Brain microvascular endothelial cell (primary cell): ENCODE measurements at places on chromosomes 3 and 15.

DNA sequence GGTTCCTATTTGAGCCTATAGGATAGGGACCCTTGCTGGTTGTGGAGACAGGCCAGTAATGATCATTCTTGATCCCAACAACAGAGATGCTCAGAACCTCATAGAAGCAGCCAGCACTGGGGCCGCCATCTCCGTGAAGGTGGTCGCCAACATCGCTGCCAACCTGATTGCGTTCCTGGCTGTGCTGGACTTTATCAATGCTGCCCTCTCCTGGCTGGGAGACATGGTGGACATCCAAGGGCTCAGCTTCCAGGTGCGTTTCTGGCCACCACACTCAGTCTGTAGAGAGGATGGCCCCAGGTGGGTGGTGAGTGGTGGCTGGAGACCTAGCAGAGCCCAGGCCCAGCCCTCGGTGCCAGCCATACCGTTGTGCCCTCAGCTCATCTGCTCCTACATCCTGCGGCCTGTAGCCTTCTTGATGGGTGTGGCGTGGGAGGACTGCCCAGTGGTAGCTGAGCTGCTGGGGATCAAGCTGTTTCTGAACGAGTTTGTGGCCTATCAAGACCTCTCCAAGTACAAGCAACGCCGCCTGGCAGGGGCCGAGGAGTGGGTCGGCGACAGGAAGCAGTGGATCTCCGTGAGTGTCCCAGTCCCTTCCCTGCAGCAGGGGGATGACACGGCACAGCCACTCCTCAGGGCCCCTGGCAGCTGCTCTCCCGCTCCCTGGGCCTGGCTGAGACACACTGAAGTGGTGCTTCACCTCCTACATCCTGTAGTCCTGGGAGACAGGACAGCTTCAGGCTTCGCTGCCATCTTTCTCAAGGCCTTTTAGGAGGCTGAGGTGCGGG is 46.5 kb upstream of the PDE8A start:
- no peak for DNase-seq

- no peak for DNase-seq
Measured at GRCh38 chr15:66042624-66043023, 173.3 kb downstream of the RAB11A start.

DNA sequence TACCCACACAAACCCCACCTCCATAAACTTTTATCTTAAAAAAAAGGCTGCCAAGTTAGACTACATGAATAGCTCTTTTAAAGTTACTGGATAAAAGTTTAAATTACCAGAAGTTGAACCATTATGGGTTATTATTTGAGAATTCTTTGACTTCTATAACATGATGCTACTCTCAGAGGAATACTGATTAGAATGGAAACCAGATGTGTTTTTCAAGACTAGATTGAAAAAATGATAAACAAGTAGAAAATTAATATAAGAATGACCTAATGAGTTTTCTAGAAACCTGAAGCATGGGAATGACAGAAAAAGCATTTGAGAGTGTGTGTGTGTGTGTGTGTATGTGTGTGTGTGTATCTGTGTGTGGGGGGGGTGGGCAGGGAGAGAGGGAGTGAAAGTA is 12.4 kb upstream of the FGF7 start:
- DNase-seq = no peak

- DNase-seq = no peak
Measured at GRCh38 chr15:71168166-71168834, 53.0 kb downstream of the THSD4 start.

- DNase-seq = no peak
Measured at GRCh38 chr15:82568986-82569385, 28.7 kb upstream of the RPS17 start.
